ENCODE measurements at places on chromosomes 1 and 21.

- no peak for DNase-seq
These were observed 22.2 kb upstream of the SMG7 start for GRCh38 chr1:183450093-183450492.

DNA sequence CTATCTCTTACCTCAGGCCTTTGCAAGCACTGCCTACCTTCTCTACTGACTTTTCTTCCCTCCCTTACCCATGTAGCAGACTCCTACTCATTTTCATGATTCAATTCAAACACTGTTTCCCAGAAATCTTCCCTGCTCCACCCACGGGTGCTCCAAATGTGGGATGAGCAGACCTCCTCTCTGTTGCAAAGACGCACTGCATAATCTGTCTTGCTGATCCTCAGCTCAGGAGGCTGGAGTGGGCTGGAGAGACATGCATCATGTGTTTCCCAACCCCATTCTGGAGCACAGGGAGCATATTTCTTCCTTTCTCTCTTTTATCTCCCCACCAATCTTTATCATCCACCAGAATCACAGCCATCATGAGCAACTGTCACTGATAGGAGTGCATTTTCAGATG, 459.9 kb upstream of the NFIA start:
- DNase-seq = no peak

DNA sequence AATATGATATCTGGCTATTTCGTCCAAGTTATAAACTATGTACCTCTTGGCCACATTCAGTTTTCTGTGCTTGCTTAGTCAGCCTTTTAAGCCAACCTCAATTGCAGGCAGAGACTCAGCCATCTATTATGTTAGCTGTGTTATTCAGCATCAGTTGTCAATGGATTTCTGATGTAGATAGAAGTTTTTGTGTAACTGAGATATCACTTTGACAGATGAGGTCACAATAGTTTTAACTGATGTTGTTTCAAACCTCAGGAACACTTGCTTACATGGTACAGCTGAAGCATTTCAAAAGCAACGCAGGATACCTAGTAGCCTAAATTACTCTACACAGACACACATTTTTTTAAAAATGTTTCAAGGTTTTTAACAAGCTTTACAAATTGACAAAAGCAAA, 1478.0 kb downstream of the NCAM2 start:
- DNase-seq = no peak

GRCh38 chr1:11052839-11053757, 6.1 kb upstream of the MASP2 start:
- no peak for DNase-seq

GRCh38 chr1:41428738-41429640, 55.5 kb downstream of the EDN2 start:
- no peak for DNase-seq

GRCh38 chr1:84294751-84295150, 6.8 kb upstream of the SAMD13 start:
- no peak for DNase-seq

DNA sequence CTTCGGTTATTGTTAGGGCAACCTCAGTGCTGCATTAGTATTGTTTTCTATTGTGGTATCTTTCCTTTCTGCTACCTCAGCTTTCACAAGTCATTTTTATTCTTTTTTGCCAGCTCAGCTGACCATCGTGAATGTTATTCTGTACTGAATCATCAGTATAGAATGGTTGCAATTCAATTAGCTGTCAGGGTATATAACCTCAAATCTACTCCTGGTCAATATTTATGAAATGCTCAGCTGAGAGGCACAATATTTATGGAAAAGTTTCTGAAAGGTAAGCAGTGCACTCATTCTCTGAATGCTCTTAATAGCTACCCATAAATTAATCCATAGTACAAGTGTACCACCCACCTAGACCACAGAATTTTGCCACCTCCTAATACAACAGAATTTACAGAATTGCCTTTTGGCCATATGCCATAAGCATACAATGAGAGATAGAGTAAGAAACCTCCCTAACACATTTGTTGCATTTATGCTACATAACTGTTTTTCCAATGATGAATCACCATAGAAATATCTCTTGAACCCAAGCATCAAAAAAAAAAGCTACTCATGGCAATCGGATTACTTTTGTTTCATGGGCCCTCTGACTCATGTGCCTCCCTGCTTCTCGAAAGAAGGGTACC, 732.6 kb upstream of the CHRM3 start:
- no peak for DNase-seq

DNA sequence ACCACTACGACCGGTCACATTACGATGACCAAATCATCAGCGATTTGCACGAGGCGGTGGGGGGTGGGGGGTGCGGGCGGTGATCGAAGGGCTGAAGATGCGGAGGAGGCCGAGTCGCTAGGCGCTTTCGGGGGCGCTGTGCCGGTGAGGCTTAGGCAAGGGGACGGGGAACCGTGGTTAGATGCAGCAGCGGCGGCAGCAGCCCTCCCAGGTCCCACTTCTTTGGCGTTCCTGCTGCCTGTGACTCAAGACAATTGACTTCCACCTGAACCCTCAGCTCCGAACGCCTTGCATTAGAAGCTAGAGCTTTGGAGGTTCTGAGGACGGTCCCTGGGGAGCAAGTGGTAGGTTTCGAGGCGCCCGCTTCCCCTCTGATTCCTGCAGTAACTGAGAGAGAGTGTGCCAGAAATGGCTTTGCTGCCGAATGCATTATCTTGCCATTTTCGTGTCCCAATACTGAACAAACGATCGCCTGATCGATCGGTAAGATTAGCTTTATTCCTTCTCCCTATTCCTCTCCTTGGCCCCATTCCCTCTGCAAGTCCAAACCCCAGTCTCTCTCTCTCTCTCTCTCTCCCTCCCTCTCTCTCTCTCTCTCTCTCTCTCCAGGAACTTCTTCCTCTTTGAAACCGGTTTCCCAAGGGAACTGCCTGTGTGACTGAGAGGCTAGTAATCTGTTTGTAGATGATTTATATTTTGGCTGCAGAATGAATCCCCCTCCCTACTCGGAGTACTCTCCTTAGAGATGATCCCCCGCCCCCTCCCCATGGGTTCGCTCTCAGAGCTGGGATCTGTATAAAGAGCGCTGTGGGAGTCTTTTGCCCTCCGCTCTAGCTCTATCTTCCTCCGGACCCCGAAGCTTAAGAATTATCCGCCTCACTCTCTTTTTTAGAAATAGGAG, 735 bp upstream of the BRINP3 start:
- no peak for DNase-seq

GRCh38 chr1:48659801-48660200, 116.9 kb downstream of the BEND5 start:
- DNase-seq = peak; percentile 20

- DNase-seq = no peak
These were observed at the start of gene MMP23B for GRCh38 chr1:1631782-1632420. Gene MMP23B, plus strand, starts transcription at chr1:1632173. Its CDS starts 46 bp downstream, at chr1:1632219.

GRCh38 chr1:66374561-66375111, 159.3 kb upstream of the SGIP1 start:
- peak; percentile 94 for DNase-seq

DNA sequence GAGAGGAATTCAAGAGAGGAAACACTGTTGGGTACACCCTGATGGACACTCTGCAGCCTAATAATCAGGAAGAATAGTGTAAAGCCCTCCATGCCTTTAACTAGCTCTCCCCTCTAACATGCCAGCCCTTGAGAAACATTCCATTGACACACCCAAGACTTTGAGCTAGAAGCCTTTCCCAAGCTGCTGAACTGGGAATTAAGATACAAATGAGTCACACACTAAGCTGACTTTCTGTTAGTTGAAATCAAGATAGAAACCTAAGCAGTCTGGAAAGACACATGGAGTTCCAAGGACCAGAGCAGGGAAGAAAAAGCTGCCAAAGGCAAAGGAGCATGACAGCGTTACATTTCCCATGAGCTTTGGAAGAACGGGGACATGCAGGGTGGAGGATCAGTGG, 380.8 kb downstream of the NPHP4 start:
- DNase-seq = no peak

DNA sequence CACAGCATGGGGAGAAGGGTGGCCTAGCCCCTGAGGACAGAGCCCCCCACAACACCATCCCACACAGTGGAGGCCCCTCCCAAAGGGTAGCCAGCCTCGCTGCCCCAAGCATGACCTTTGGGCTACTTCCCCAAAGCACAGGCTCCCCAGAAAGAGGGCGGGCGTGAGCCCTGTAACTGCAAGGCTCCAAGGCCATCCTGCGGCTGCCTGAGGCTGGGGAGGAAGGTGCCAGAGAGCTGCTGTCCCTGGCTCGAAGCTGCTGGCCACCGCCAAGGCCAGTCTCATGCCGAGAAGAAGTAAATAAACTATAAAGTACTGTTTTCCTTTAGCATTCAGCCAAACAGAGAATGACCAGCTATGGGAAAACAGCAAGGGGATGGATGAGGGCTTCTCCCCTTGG, 27.5 kb downstream of the UBASH3A start:
- DNase-seq = no peak

- no peak for DNase-seq
These were observed 277.4 kb upstream of the LRRC7 start for GRCh38 chr1:69290291-69290690.

- no peak for DNase-seq
These were observed 11.7 kb upstream of the ALPL start for GRCh38 chr1:21497466-21498061.
